Femur (tissue), 1 donor: ENCODE measurements at places on chromosomes 7 and 10.

DNA sequence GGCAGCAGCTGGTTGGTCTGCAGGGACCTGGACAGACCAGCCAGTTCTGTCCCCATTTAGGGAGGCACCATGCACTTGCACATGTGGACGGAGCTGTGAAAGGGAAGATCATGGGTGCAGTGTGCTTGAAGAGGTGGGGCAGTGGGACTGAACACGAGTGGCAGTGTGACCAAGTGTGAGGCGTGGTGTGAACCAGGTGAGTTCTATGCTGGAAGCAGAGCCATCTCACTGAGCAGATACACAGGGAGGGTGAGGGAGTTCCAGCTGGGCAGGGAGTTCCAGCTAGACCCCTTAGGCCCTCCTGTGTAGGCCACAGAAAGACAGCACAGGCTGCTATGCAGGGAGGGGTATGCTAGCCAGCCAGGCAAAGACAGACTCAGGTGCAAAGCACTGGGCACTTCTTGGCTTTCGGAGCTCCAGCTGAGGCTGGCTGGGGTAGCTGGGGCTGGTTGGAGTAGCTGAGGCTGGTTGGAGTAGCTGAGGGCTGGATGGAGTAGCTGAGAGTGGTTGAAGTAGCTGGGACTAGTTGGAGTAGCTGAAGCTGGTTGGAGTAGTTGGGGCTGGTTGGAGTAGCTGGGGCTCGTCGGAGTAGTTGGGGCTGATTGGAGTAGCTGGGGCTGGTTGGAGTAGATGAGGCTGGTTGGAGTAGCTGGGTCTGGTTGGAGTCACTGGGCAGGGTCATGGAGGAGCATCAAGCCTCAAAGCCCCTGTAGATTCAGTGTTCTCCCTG, 90.9 kb downstream of the HIP1 start:
- DNase-seq = no peak

- no peak for DNase-seq
Observed at GRCh38 chr7:82091126-82091684, 321.4 kb upstream of the HGF start.

GRCh38 chr7:78473021-78473420, 674.4 kb downstream of the PHTF2 start:
- DNase-seq = no peak

GRCh38 chr10:7407368-7408290, 3.2 kb downstream of the SFMBT2 start:
- peak; percentile 75 for DNase-seq

DNA sequence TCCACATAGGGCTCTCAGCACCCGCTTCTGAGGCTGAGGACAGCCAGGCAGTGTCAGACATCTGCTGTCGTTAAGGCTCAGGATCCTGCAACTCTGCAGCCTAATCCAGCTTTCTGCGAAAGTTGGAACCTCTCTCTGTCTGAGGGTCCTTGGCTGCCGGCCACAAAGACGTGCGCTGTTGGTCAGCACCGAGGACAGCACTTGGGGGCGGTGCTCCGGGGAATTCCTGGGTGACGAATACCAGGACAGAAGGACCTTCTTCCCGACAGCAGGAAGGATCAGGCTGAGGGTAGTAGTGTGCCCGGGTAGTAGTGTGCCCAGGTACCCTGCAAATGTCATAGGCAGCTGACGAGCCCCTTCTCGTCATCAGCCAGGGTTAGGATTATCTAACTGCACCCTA, 16.0 kb upstream of the RASGEF1A start:
- peak; percentile 49 for DNase-seq

DNA sequence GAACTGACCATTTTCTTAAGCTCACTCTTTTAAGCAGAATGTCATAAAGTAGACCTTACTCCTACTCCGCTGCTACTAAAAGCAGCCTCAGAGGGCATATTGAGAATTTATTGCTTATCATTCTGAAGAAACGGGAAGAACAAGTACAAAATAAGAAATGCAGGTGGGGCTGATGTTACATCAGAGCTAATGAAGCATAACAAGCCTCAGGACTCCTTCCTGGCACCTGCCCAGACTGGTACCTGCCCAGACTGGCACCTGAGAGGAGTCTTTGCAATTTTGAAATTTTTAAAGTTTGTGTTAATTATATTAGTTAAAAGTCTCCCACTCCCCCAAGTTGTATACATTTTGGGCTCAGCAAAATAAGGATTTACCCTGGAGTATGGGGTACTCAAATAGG, 162.4 kb downstream of the SEMA3E start:
- no peak for DNase-seq

GRCh38 chr7:52080493-52080892, 763.9 kb upstream of the COBL start:
- no peak for DNase-seq

DNA sequence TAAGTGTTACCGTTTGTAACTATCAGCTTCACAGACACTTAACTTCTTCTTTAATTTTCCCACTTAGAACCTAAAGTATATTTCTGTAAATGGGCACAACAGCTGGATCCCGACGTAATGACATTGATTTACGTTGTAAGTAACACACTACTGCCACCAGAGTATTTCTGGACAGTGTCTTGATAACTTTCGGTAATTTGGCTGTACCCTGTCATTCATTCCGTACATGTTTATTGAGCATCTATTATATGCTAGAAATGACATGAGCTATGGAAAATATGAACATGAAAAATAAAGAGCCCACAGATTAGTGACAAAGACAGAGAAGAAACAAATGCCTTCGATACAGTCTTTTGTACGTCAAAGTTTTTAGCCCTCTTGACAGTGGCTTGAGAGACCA, 291.4 kb downstream of the CCDC3 start:
- DNase-seq = no peak

- DNase-seq = no peak
Observed at GRCh38 chr7:29053105-29053872, 93.0 kb downstream of the CPVL start.

GRCh38 chr7:2248984-2249694, 7.1 kb downstream of the NUDT1 start:
- DNase-seq = peak; percentile 93
